Left cardiac atrium (tissue), 4 donors: ENCODE measurements at places on chromosomes 3 and 15. TPM values are rescaled to one million over a fixed set of nuclear protein-coding genes. Genes with fewer than 3 reads are reported as not detected.

The RASA2 gene
- total RNA-seq, result 5.2 TPM

The TUBGCP5 gene
- total RNA-seq, result 9.2 TPM

The CPN2 gene
- not detected for total RNA-seq

The KIF23 gene
- 0.82 TPM for total RNA-seq

The MORC1 gene
- not detected for total RNA-seq

The FSIP1 gene
- 0.52 TPM for total RNA-seq

The STAB1 gene
- total RNA-seq, result 169 TPM

The NEK11 gene
- total RNA-seq, result 2.3 TPM

The LRRIQ4 gene
- 0.12 TPM for total RNA-seq

The STARD9 gene
- total RNA-seq, result 10.9 TPM

The ARL6IP5 gene
- total RNA-seq, result 165 TPM

The GOLGA8H gene
- 0.18 TPM for total RNA-seq

The RNU5B-1 gene
- total RNA-seq, result 39.9 TPM

The RBP2 gene
- not detected for total RNA-seq

The SPRED1 gene
- 16.1 TPM for total RNA-seq

The TMEM40 gene
- total RNA-seq, result 6.5 TPM

The CLDN16 gene
- 0.15 TPM for total RNA-seq

The HIGD2B gene
- not detected for total RNA-seq

The FES gene
- total RNA-seq, result 29.2 TPM

The NR2F2 gene
- total RNA-seq, result 43.5 TPM

The KIF7 gene
- total RNA-seq, result 2.4 TPM

The SNUPN gene
- total RNA-seq, result 15.6 TPM

The ARPP21 gene
- total RNA-seq, result not detected

The ATP2C1 gene
- total RNA-seq, result 51.0 TPM

The ADGRG7 gene
- not detected for total RNA-seq

The ANKRD63 gene
- 0.65 TPM for total RNA-seq

The H1-8 gene
- total RNA-seq, result not detected

The ITIH4 gene
- total RNA-seq, result 7.0 TPM

The ZNF609 gene
- 17.5 TPM for total RNA-seq

The INSYN1 gene
- 80.8 TPM for total RNA-seq

The SPINT1 gene
- 1.4 TPM for total RNA-seq

The SERPINI1 gene
- 4.1 TPM for total RNA-seq

The MESP2 gene
- total RNA-seq, result 0.56 TPM

The EOMES gene
- 0.39 TPM for total RNA-seq

The EFCC1 gene
- total RNA-seq, result 2.3 TPM

The CGGBP1 gene
- total RNA-seq, result 41.1 TPM

The ANKUB1 gene
- not detected for total RNA-seq

The HSPBAP1 gene
- total RNA-seq, result 6.3 TPM

The BTLA gene
- 0.50 TPM for total RNA-seq

The GABRR3 gene
- total RNA-seq, result not detected

The NGLY1 gene
- 31.4 TPM for total RNA-seq

The EPHA3 gene
- total RNA-seq, result 8.1 TPM

The PATL2 gene
- total RNA-seq, result 4.8 TPM
